ENCODE measurements at places on chromosomes 5 and 9. TPM values are rescaled to one million over a fixed set of nuclear protein-coding genes. Genes with fewer than 3 reads are reported as not detected.

GRCh38 chr5:167250996-167251395 lies 1040.4 kb upstream of the WWC1 start:
- H3K4me3 ChIP-seq, result no peak overlapping the region
- H3K27me3 ChIP-seq, result no peaks in the 10 kb centered on the region
- H3K27ac ChIP-seq, result no peak overlapping the region
- H3K36me3 ChIP-seq, result no peaks in the 10 kb centered on the region
- DNase-seq, result no peak

GRCh38 chr5:130198927-130199326 lies 294.7 kb downstream of the CHSY3 start:
- peak; percentile 4 for DNase-seq
- H3K4me1 ChIP-seq, result no peaks in the 10 kb centered on the region
- H3K27me3 ChIP-seq, result no peaks in the 10 kb centered on the region
- no peak overlapping the region for H3K27ac ChIP-seq

GRCh38 chr9:89465726-89466308 lies 32.1 kb downstream of the SEMA4D start:
- no peak for DNase-seq
- no peaks in the 10 kb centered on the region for H3K27me3 ChIP-seq
- H3K27ac ChIP-seq, result no peak overlapping the region
- no peaks in the 10 kb centered on the region for H3K4me1 ChIP-seq

DNA sequence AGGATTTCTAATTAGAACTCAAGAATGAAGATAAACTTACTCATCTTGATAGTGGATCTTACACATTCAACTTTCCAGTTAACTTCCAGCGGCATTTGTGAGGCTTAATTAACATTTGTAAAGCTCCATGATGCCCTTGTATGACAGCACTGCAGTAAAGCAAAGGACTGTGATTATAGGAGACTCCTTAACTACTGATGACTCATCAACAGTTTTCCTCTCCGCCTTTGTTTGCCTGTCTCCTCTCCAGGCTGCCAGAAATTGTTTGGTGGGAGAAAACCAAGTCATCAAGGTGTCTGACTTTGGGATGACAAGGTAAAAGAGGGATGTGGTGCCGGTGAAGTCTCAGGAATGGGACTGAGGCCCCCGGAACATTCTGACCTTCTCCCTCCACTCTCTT lies 20.4 kb upstream of the CYFIP2 start:
- no peak for DNase-seq
- H3K4me3 ChIP-seq, result no peak overlapping the region
- H3K4me1 ChIP-seq, result no peaks in the 10 kb centered on the region
- H3K27ac ChIP-seq, result no peak overlapping the region
- H3K36me3 ChIP-seq, result no peaks in the 10 kb centered on the region

- no peak overlapping the region for H3K4me3 ChIP-seq
- no peak for DNase-seq
- H3K27ac ChIP-seq, result no peak overlapping the region
- no peaks in the 10 kb centered on the region for H3K27me3 ChIP-seq
- H3K36me3 ChIP-seq, result no peaks in the 10 kb centered on the region
These were observed 520.1 kb upstream of the SMC2 start for GRCh38 chr9:103574056-103574455.

DNA sequence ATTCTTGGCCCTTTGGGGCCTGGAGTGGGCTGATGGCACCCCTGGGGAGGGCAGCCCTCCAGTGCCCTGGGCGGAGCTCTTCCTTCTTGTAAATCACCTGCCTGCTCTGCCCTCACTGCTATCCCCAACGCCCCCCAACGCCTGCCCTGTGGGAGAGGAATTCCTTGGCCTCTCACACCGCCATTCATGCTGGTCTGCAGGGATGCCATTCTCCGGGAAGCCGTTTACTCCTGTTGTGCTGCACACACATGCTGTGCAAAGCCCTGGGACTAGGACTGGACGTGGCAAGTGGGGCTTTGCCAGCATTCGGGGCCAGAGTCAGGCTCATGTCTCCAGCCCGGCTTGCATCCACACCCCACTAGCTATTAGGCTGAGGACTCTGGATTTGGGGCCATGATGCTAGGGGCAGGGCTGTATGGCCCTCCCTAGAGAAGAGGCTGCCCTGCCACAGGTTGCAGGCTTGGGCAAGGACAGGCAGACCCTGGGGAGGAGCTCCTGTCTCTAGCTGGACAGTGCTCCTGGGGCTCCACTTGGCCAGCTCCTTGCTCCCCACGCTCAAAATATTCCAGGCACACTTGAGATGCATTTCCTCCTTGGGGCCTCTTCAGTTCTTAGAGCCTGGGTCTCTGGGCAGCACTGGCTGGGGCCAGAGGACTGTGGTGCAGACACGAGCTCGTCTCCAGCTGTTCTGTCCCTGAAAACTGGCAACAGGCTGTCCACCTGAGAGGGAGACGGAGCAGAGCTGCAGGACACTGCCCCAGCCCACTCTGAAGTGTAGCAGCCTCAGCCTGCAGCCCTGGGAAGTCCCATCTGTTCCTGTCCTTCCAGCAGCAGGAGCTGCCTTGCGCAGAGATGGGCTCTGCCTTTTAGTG lies 226.9 kb downstream of the CACNA1B start:
- no peak overlapping the region for H3K27ac ChIP-seq
- no peaks in the 10 kb centered on the region for H3K27me3 ChIP-seq
- no peaks in the 10 kb centered on the region for H3K4me1 ChIP-seq
- H3K4me3 ChIP-seq, result no peak overlapping the region
- no peaks in the 10 kb centered on the region for H3K36me3 ChIP-seq

DNA sequence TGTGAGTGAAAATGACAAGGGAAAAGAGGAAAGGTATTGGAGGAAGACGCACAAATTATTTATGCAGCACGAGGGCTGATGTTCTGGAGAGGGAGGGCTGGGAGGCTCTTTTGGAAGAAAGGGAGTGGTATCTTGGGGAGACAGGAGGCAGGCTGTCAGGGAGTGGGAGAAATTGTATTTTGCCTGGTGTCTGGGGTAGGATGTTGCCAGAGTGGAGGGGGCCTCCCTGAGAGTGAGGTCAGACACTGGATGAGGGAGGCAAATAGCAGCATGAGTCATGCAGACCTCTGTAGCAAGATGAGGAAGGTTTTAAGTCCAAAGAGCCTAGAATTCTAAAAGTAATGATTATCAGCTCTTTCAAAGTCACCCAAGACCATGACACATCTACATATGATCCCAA lies 158.0 kb downstream of the DMRT2 start:
- H3K4me1 ChIP-seq, result no peaks in the 10 kb centered on the region
- DNase-seq, result no peak
- no peaks in the 10 kb centered on the region for H3K36me3 ChIP-seq
- no peak overlapping the region for H3K27ac ChIP-seq
- H3K27me3 ChIP-seq, result no peaks in the 10 kb centered on the region
- H3K4me3 ChIP-seq, result no peak overlapping the region

DNA sequence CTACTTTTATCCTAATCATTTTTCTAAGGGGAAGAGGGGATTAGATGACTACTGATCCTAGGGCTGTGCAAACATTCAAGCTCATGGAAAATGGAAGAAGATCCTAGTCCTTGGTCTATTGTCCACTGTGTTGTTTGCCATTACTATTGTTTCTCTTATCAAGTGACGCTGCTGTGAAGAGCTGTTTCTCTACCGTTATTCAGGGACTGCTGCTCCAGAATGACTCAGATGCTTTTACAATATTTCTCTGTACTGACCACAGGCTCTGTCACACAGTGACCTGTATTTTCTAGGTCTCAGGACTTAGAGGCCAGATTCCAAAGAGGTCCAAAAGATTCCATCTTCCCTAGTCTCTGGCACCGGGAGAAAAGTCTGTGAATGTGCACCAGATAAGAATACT lies 159.5 kb upstream of the CHD1 start:
- no peaks in the 10 kb centered on the region for H3K36me3 ChIP-seq
- no peak overlapping the region for H3K4me3 ChIP-seq
- DNase-seq, result no peak
- H3K27ac ChIP-seq, result peak overlapping the region; percentile 15
- H3K4me1 ChIP-seq, result peaks cover 8% of the 10 kb centered on the region
- H3K27me3 ChIP-seq, result no peaks in the 10 kb centered on the region

Gene CFAP77
- total RNA-seq, result not detected

Gene TUSC1
- total RNA-seq, result not detected

- H3K27ac ChIP-seq, result no peak overlapping the region
- DNase-seq, result no peak
- peaks cover 37% of the 10 kb centered on the region for H3K27me3 ChIP-seq
- H3K4me3 ChIP-seq, result no peak overlapping the region
- no peaks in the 10 kb centered on the region for H3K36me3 ChIP-seq
These were observed 52.3 kb downstream of the NTNG2 start for GRCh38 chr9:132214027-132214622.

DNA sequence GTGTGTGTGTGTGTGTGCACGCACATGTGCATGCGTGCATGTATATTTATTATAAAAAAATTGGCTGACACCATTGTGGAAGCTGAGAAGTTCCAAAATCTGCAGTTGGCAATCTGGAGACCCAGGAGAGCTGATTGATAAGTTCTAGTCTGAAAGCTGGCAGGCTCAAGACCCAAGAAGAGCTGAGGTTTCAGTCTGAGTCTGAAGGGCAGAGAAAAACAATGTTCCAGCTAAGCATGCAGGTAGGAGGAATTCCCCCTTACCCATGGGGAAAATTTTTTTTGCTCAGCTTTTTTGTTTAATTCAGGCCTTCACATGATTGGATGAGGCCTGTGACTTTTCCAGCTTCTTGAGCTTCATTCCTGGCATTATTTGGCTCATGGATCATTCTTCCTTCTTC lies 31.2 kb upstream of the ACTBL2 start:
- peaks cover 2% of the 10 kb centered on the region for H3K27me3 ChIP-seq
- no peak for DNase-seq
- H3K4me3 ChIP-seq, result no peak overlapping the region

Gene IL3
- not detected for total RNA-seq

DNA sequence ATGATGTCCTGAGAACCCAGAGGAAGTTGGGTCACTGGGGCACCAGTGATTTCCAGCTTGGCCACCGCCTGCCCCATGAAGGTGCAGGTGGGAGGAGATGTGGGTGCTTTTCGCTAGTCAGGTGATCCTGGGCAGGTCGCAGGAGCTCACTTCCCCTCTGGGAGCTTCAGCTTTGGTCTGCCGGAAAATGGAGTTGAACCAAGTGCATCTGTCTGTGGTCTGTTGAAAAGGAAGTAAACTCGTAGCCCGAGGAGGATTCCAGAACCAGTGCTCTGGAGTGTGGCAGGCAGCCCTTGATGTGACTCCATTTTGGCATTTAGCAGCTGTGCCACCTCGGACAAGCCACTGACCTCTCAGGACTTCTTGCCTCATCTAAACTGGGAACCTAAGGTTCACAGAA lies 81.8 kb upstream of the HRH2 start:
- DNase-seq, result no peak
- no peaks in the 10 kb centered on the region for H3K36me3 ChIP-seq
- no peaks in the 10 kb centered on the region for H3K4me1 ChIP-seq
- peaks cover 58% of the 10 kb centered on the region for H3K27me3 ChIP-seq

- H3K36me3 ChIP-seq, result no peaks in the 10 kb centered on the region
- no peak overlapping the region for H3K4me3 ChIP-seq
- H3K4me1 ChIP-seq, result no peaks in the 10 kb centered on the region
- H3K27me3 ChIP-seq, result no peaks in the 10 kb centered on the region
- H3K27ac ChIP-seq, result no peak overlapping the region
These were observed 127.1 kb upstream of the CCNH start for GRCh38 chr5:87539839-87540238.

DNA sequence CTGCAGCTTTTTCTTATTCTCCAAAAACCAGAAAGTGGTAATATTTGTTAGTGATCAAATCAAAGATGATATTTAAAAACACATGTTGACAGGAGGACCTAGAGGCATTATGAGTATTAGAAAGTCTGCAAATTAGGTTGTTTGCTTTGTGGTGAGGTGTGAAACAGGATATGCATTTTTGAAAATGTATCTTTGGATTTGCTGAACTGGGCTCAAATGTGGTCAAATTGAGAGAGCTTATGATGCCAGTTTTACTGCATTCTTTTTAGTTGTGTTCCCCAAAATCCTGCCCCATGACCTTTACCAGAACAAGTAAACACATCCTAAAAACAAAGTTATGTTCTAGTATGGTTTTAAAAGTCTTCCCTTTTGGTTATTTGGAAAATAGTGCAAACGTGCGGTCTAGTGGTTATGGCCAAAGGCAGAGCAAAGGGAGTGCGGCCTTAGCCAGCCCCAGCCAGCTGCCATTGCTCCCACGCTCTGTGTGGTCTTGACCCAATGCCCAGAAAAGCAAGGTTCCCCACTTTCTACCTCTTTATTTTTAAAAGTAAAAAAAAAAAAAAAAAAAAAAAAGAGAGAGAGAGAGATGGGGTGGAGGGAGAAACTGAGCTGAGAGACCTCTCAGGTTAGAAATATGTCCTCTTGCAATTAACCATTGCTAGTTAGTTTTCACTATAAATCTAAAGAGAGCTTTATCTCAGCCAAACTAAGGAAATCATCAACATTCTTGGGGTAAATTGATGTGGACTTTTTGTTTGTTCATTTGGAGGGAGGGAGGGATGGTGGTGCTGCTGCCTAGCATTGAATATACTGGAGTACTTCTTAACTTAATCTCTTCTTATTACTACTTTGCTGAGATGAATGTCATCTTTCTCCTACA lies 176.6 kb downstream of the ARHGAP26 start:
- H3K27ac ChIP-seq, result no peak overlapping the region
- no peaks in the 10 kb centered on the region for H3K27me3 ChIP-seq
- H3K4me1 ChIP-seq, result no peaks in the 10 kb centered on the region
- H3K4me3 ChIP-seq, result no peak overlapping the region

DNA sequence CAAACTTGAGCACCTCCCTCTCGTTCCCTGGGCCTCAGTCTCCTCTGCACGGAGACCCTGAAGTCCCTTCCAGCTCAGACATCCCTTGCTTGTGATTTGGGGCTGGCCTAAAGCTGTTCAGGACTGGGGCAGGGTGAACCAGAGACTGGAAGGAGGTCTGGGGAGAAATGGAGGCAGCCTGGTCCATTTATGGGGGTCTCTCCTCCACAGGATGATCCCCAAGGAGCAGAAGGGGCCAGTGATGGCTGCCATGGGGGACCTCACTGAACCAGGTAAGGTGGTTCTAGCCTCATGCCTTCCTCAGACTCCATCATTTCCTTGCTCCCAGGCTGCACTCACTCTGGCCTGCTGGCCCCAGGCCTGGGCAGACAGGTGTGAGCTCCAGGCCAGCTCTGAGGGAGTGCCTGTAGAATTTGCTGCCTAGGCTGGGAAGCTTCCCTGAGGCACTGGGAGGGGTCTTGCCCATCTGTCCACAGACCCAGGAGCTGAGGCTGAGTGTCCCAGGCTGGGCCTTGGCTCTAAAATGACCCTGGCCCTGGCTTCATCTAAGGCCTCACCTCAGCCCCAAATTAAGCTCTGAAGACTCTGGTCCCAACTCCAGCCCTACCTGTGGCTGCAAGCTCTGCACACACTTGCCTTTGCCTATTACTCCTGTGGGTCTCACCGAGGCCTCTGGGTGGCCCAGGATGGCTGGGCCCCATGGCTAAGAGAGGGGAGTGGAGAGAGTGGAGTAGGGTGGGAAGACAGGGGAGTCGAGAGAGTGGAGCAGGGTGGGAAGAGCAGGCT lies 1.9 kb downstream of the MYOZ3 start:
- no peak for DNase-seq
- H3K36me3 ChIP-seq, result no peaks in the 10 kb centered on the region
- peaks cover 55% of the 10 kb centered on the region for H3K27me3 ChIP-seq
